ENCODE measurements at places on chromosomes 3 and 15. TPM values are rescaled to one million over a fixed set of nuclear protein-coding genes. Genes with fewer than 3 reads are reported as not detected.

DNA sequence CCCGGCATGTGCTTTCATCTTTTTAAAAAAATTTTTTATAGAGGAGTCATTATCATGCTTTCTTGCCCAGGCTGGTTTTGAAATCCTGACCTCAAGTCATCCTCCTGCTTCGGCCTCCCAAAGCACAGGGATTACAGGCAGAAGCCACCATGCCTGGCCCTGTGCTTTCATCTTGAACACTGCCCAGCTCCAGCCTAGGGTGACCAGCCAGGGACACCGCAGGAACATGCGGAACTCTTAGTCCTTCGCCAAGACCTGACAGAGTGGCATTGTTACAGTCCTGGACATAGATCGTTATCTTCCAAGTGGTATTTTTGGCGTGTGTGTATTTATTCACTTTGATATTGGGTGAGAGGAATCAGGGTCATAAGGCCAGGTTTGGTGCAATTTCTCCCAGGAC is 7.9 kb upstream of the FURIN start:
- no peak for DNase-seq

KCNH8 gene
- 4.4 TPM for total RNA-seq

DNA sequence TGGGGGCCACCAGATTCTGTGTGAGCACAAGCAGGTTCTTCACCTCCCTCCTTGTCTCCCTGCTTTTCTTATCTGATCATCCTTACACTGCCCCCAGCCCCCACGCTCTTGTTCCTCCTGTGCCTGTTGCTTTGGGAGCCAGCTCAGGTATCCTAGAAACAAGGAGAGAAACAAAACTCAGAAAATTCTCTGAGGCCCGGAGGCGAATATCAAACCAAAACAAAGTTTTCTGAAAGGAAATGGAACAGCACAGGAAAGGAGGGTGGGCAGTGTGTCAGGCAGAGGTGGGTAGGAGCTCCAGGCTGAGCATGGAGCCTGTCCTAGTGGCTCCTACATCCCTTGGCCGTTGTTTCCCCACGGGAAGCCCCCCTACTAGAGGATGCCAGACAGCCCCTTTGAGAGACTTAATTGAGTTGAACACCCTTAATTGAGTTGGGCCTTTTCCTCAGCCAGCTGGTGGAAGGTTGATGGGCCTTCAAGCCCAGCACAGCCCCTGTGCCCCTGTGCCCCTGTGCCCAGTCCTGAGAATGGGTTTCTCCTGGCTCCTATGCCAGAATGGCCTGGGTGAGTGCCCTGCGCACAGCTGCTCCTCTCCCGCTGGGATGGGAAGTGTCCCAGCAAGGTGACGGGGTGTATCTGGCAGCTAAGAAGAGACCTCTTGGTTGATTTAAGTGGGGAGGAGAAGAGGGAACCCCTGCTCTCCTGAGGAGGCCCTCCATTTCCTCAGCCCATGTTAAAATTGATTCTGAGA is 22.8 kb upstream of the JMJD7 start:
- DNase-seq, result no peak

PRTG gene
- 11.6 TPM for total RNA-seq

CP gene
- 225 TPM for total RNA-seq

DNA sequence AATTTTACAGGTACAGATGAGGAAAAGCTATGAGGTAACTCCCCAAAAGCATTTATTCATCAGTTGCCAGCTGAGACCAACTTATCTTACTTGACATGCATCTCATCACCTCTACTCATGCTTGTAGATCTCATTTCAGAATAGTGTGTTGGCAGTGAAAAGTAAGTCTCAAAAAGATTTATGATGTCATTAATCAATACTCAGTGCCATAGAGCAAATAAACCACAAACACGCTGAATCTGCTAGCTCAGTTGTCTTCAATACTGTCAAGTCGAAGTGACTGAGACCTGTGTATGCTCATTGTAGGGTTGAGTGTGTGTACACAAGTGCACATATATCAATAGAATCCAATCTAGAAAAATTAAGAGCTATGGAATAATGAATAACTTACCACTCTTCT is 413.5 kb downstream of the CNTN3 start:
- DNase-seq, result no peak

DNA sequence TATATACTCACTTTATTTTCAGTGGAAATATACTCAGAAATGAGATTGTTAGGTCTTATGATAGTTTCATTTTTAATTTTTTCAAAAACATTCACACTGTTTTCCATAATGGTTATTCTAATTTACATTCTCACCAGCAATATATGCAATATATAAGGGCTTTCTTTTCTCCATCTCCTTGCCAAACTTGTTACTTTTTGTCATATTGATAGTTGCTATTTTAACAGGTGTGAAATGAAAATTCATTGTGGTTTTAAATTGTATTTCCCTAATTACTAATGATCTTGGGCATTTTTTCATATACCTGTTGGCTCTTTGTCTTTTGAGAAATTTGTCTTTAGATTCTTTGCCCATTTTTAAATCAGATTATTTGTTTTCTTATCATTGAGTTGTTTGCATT is 325.2 kb downstream of the DIPK2A start:
- no peak for DNase-seq

DNA sequence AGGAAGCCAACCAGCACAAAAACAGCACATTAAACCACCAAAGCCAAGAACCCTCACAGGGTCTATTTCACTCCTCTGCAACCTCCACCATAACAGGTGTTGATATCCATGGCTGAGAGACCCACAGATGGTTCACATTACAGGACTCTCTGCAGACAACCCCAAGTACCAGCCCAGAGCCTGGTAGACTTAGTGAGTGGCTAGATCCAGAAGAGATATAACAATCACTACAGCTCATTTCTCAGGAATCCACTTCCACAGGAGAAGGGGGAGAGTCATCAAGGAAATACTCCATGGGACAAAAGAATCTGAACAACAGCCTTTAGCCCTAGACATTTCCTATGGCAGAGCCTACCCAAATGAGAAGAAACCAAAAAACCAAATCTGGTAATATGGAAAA is 168.1 kb upstream of the CD96 start:
- no peak for DNase-seq

RASA2 gene
- 22.0 TPM for total RNA-seq

ADAMTS7 gene
- 1.3 TPM for total RNA-seq

- no peak for DNase-seq
Observed at GRCh38 chr15:27089233-27089586, 118.2 kb downstream of the GABRG3 start.

DNA sequence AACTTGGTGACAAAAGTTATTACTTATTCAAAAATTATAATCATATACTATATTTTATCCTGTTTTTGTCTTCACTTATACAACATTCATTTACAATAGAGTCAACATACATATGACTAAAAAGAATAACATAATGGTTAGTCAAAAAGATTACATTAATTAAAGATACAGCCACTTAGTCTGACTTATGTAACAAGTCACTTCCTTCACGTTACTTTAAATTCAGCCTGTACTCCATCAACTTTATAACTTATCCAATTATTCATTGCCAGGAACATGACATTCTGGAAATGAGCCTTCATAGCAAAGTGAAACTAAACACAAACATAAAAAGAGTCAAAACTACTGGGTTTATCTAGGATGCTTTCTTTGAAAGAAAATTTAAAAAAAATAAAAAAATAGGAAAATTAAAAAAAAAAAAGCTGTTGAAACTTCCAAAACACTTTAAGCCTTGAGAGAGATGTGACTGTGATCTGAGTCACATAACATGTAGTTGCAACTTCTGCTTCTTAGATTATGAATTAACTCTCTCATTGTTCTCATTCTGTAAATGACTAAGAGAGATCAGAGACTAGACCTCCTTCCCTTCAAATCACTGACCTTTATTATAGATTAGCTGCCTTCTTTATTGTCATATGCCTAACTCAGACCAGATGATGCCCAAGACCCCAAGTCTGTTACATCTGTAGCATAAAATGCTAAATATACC is 107.8 kb downstream of the MYRIP start:
- DNase-seq, result no peak

GRCh38 chr3:47420044-47420430 is 39.2 kb downstream of the PTPN23 start:
- no peak for DNase-seq

NMD3 gene
- 53.3 TPM for total RNA-seq

DNA sequence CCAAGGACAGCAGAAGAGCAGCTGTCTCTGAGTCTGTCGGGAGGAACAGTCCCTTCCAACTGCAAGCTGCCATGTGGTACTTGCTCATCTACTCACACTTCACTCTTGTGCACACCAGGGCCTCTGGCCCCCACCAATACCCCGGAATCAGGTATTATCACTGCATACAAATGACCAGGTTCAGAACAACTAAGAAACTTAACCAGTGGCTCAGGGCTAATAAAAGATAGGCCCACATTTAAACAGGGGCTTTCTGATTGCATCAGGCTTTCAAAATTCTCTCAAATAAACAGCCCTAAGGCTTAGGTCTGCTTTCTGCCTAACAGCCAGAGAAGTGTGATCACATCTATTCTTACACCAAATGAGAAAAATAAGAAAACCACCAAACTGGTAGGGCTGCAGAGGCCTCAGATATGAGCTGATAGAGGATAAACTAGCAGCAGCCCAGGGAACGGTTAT is 20.7 kb downstream of the CCDC12 start:
- no peak for DNase-seq

DNA sequence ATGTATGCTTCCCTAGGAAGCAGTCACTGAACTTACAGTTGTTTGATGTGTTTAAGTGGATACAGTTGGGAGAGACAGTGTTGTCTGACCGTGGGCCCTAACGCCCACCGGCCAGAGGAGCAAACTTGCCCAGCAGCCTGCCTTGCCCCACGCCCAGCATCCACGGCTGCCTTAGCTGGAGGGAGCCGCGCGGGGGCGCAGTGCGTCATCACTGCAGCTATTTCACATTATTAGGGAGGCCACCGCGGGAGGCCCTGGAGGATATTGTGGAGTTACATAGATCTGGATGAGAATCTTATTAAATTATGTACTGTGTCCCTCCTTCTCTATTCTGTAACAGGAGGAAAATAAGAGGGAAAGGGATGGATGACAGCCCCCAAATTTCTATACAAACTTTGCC is 267.2 kb downstream of the GABRG3 start:
- DNase-seq, result no peak

CCR3 gene
- not detected for total RNA-seq

DNA sequence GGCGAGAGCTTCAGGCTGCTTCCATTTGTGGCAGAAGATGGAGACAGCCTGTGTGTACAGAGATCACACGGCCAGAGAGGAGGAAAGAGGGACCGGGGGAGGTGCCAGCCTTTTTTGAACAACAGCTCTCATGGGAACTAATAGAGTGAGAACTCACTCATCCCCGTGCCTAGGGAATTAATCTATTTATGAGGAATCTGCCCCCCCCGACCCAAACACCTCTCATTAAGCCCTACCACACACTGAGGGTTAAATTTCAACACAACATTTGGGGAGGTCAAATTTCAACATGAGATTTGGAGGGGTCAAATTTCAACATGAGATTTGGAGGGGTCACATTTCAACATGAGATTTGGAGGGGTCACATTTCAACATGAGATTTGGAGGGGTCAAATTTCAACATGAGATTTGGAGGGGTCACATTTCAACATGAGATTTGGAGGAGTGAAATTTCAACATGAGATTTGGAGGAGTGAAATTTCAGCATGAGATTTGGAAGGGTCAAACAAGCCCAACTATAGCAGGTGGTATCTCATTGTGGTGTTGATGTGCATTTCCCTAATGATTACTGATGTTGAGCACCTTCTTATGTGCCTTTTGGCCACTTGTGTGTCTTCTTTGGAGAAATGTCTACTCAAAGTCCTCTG is 20.6 kb upstream of the RFTN1 start:
- DNase-seq, result no peak

EPHA6 gene
- total RNA-seq, result 1.2 TPM

- DNase-seq, result no peak
Observed at GRCh38 chr3:32922078-32922477, 29.4 kb upstream of the CCR4 start.

DNA sequence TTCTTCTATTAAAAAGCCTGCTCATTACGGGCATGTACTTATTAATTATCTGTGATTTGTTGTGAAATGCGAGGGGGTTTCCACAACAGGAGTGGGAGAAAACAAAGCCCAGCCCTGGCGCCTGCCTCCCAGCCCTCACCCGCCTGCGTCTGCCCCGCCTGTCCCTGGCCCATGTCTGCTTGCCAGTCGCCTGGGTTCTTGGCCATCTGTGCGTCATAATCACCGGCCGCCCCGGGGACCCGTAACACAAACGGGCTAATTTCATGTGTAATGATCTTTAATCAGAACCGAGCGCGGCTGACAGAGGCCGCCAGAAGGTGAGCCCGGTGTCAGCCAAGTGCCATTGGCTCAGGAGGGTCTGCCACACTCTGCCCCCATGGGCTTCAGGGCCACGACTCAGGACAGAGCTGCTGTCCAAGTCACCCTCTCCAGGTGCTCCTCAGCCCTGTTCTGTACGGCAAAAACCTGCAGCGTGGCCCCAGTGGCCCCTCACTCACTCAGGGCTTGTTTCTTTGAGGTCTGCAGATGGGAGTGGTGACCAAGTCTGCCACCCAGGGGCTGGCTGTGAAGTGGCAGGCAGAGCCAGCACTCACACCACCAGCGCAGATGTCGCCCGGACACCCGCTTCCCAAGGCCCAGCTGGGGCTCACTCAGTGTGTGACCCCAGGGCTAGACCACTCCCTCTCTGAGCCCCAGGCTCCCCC is 28.8 kb upstream of the TMEM115 start:
- no peak for DNase-seq

- no peak for DNase-seq
Observed at GRCh38 chr3:44682182-44682896, 30.1 kb upstream of the ZNF502 start.

GRCh38 chr15:85961821-85962220 is 117.8 kb upstream of the AGBL1 start:
- DNase-seq, result no peak

DNA sequence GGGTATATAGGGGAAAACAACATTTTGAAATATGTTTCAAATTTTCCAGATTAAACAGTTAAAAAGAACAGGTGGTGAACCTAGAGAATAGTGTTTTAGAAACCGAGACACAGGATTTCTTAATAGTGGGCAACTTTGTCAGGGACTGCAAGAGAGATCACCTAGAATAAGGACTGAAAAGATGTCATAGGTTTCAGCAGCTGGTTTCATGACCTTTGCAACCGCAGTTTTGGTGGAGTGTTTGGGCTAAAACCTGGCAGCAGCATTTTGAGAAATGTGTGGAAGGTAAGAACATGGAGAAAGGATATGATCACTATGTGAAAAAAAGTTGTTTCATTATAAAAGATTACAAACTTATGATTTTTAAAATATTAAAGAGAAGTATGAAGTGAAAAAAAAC is 34.9 kb downstream of the PRKCI start:
- DNase-seq, result no peak

DNA sequence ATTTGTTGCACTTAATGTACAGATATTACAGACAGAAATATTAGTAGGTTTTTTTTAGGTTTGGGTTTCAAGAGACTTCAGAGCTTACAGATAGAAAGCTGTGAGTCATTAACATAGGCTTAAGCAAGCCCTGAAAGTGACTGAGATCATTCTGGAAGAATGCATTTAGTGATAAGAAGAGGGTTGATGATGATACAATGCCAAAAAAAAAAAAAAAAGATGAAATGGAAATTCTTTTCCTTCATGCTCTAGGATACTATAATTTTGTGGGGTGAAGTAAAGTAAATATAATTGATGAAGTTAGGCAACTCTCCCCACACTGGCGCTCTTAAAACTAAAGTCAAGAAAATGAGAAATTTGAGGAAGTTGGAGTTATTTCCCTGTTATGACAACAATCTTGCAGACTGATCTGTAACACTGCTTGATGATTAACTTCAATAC is 169.4 kb upstream of the ZNF385D start:
- no peak for DNase-seq

CPLX3 gene
- total RNA-seq, result not detected
